ENCODE measurements at places on chromosomes 13 and 19. TPM values are rescaled to one million over a fixed set of nuclear protein-coding genes. Genes with fewer than 3 reads are reported as not detected.

The JOSD2 gene
- 22.0 TPM for total RNA-seq

DNA sequence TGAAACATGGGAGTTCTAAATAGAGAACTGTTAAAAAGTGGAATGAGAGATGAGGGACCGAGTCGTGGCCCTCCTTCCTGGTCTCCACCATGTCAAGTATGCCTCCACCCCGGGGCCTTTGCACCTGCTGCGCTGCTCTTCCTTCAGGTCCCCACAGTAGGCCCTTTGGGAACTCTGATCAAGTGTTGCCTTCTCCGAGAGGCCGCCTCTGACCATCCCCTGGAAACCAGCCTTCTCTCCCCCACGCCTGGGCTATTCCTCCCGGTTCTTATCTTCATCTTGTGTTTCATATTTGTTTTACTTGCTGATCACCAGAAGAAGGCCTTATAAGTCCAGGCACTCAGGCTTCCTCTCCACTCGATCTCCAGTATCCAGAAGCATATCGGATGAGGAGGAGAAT is 40.0 kb downstream of the IRS2 start:
- H3K27me3 ChIP-seq: no peaks in the 10 kb centered on the region
- no peak overlapping the region for H3K27ac ChIP-seq
- no peak for DNase-seq
- H3K36me3 ChIP-seq: no peaks in the 10 kb centered on the region
- peaks cover 8% of the 10 kb centered on the region for H3K4me1 ChIP-seq
- no peak overlapping the region for H3K4me3 ChIP-seq

GRCh38 chr19:33558151-33558550 is 36.6 kb upstream of the PEPD start:
- no peak for DNase-seq
- no peaks in the 10 kb centered on the region for H3K36me3 ChIP-seq
- no peaks in the 10 kb centered on the region for H3K27me3 ChIP-seq
- no peak overlapping the region for H3K4me3 ChIP-seq
- H3K4me1 ChIP-seq: no peaks in the 10 kb centered on the region

- DNase-seq: no peak
- no peak overlapping the region for H3K4me3 ChIP-seq
- no peaks in the 10 kb centered on the region for H3K27me3 ChIP-seq
- no peak overlapping the region for H3K27ac ChIP-seq
Measured at GRCh38 chr13:27203186-27203585, 31.6 kb upstream of the USP12 start.
